ENCODE measurements at places on chromosomes 6 and 20.

DNA sequence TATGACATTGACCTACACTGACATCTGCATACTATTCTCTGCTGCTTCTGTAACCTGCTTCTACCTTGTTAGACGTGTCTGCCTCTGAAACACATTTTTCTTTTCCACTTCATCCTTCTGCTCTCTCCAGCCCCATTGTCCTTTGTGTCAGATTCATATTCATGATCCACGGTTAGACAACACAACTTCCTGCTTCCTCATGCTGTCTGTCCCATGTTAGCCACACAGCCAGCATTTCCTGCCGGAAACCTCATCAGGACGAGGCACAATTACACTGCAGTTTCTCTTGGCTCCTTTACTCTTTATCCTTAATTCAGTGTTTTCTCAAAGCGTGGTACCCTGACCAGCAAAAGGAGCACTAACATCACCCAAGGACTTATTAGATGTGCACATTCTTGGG is 150.2 kb downstream of the TBC1D7 start:
- no peak for DNase-seq

- no peak for DNase-seq
These were observed 71.5 kb downstream of the LYRM2 start for GRCh38 chr6:89566930-89567629.

- no peak for DNase-seq
These were observed 51.1 kb downstream of the MMS22L start for GRCh38 chr6:97231911-97232310.

DNA sequence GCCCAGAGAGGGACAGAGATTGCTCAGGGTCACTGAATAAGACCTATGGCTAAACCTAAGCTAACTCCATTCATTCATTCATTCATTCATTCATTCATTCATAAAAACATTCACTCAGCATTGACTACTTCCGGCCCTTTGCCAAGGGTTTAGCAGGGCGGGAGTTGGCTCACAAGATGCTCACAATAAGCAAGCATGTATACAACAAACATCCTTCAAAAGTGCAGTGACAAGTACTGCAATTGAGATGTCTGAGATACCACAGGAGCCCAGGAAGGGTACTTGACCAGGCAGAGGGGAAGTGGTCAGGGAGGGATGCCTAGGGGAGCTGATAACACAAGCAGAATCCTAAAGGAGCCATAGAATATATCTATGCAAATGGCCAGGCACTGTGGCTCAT is 18.2 kb upstream of the KIAA1755 start:
- DNase-seq = no peak

Measured in DMS 273 treated with DMSO at 0.1 percent for 48 hours (cell line).